ENCODE measurements at places on chromosomes 2 and 18.
A peak's percentile ranks its signal among the peaks of the same experiment; 100 is the strongest.

- DNase-seq = no peak
Measured at GRCh38 chr2:2850218-2850755, 519.2 kb upstream of the MYT1L start.

- no peak for DNase-seq
Measured at GRCh38 chr2:207792244-207792785, 22.6 kb upstream of the FZD5 start.

- DNase-seq = no peak
Measured at GRCh38 chr2:41434991-41435390, 612.8 kb upstream of the PKDCC start.

- DNase-seq = peak; percentile 92
Measured at GRCh38 chr18:21704603-21705364, at the start of gene ABHD3. ABHD3 (minus strand) TSS chr18:21704774; CDS start chr18:21704665, 109 bp downstream.

GRCh38 chr2:8217468-8218030, 464.3 kb upstream of the ID2 start:
- peak; percentile 32 for DNase-seq

DNA sequence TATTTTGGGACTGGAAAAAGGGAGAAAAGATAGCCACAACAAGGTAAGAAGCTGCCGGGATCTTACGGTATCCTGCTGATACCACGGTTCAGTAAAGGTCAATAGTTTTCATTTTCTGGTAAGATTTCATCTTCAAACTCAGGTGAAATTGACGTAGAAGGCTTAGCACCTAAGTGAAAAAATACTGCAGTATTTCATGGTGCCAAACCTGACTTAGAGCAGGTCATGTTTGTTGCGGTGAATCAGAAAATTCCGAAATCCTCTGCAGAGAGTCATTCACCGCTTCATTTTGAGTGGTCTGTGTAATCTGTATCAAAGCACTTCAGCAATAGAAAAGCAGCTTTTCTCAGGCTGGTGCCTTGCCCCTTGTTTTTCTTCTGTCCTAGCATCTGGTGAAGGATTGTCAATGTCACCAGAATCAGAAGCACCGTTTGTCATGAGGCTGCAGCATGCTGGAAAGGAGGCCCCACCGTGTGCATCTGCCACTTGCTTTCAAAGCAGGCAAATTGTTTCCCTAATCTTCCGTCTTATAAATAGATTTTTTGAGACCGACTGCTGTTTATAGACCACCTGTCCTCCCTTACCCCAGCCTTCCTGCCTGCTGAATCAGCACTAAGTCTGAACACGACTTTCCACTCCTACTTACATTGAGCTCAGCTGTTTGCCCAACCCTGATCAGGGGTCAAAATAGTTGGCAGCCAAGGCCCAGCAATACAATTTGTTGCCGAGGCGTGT, 156.3 kb downstream of the EML6 start:
- DNase-seq = peak; percentile 87

DNA sequence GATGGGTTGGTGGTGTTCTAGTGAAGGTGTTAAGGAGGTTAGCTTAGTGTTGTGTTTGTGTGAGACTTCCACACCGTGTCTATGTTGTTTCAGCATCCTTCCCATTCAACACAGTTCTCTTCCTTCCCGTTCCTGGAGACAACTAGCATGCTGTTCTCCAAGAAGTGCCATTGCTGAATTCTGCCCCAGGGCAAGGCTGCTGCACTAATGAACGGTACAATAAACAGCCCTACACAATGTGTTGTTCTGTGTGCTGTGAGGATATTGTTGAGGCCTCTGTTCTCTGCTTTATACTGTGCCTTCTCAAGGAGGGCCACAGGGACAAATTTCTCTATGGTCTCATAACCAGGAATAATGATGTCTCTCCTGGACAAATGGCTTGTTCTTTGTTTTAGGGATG, 39.8 kb upstream of the ZEB2 start:
- no peak for DNase-seq

DNA sequence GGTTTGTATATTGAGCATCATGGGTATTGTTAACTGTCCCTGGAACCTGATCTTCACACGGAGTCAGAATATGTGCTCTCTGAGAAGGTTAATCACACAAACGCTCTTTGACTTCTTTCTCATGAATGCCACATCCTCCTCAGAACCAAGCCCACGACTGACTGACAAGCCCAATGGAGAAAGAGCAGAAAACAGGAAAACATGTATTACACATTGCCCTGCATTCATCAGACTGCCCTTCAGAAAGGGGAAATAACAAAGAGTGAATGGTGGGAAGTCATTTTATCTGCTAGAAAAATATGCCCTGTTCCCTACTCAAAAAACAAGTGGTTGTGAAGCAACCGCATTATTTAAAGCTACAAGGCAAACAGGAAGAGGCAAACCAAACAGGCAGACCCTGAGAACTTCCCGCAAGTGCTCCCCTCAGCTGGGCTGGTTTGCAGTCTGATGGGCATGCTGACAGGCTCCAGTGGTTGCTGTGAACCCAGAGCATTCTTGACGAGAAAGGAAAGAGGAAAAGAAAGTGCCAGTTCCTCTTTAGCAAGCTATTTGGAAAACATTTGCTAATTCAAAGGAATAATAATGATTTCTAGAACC, 172.9 kb upstream of the SETBP1 start:
- DNase-seq = no peak

- no peak for DNase-seq
Measured at GRCh38 chr18:48641981-48642380, 103.2 kb downstream of the CTIF start.
